ENCODE measurements at places on chromosomes 3 and 15.

- no peak for DNase-seq
These were observed 70.1 kb downstream of the CEMIP start for GRCh38 chr15:80849308-80849707.

GRCh38 chr3:170697131-170697530 lies 111.3 kb upstream of the SLC7A14 start:
- no peak for DNase-seq

DNA sequence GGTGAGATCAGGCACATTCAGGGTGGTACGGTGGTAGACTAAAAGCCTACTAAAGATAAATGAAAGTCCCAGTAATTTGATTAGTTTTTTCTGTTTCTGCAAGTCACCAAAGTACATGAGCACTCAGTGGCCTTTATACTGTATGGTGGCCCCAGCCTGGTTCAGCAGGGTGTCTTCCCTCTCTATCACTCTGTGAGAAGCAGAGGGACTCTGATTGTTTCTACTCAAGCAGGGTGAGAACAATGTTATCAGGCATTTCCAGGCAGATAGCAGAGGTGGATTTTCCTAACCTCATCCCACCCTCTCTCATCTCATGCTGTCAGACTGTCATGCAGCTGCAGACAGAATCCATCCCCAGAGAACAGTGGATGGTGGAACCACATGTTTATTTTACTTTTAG lies 71.5 kb upstream of the BFSP2 start:
- DNase-seq = no peak

GRCh38 chr3:49500732-49501609 lies 30.9 kb downstream of the DAG1 start:
- no peak for DNase-seq

GRCh38 chr3:60289341-60290121 lies 961.7 kb downstream of the FHIT start:
- DNase-seq = no peak

GRCh38 chr3:21785765-21786437 lies 34.9 kb upstream of the ZNF385D start:
- DNase-seq = no peak

GRCh38 chr3:1348547-1348946 lies 255.7 kb downstream of the CNTN6 start:
- DNase-seq = no peak

- DNase-seq = no peak
These were observed 10.5 kb upstream of the PLA2G4E start for GRCh38 chr15:42031198-42031915.

Measured in cerebellar nuclear complex (tissue), 1 donor.